Heart left ventricle (tissue), 16 donors: ENCODE measurements at places on chromosomes 4 and X. TPM values are rescaled to one million over a fixed set of nuclear protein-coding genes. Genes with fewer than 3 reads are reported as not detected.

PALLD gene
- total RNA-seq: 1,428 TPM

FMR1NB gene
- total RNA-seq: not detected

CBLL2 gene
- not detected for total RNA-seq

DNA sequence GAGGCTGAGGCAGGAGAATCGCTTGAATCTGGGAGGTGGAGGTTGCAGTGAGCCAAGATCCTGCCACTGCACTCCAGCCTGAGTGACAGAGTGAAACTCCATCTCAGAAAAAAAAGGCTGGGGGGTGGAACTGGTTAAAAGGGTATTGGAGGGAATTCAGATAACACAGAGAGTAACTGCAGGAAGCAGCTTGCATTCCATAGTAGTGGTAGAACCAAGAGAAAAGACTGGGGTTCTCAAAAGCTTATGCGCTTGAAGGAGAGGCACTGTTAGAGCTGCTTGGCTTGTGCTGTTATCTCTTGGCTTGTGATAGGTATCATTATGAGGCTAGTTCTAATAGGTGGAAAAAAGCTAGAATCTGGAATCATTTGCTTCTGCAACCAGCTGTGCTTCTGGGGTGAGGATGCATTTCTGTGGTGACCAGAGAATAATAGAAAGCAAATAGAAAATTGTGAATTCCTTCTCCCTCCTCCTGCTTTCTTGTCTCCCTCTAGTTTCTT, 91.2 kb upstream of the ELOVL6 start:
- no peaks in the 10 kb centered on the region for H3K27me3 ChIP-seq
- no peak for DNase-seq
- no peaks in the 10 kb centered on the region for H3K4me1 ChIP-seq
- H3K36me3 ChIP-seq: no peaks in the 10 kb centered on the region
- no peak overlapping the region for H3K27ac ChIP-seq

DIAPH2 gene
- 18.8 TPM for total RNA-seq

- no peaks in the 10 kb centered on the region for H3K27me3 ChIP-seq
- peak overlapping the region; percentile 75 for H3K27ac ChIP-seq
- peak; percentile 78 for DNase-seq
Measured at GRCh38 chr4:38062088-38062775, 102.0 kb downstream of the PTTG2 start.

GRCh38 chr4:122777846-122778673, 45.6 kb downstream of the BBS12 start:
- no peaks in the 10 kb centered on the region for H3K27me3 ChIP-seq
- no peak for DNase-seq
- no peak overlapping the region for H3K27ac ChIP-seq
- no peaks in the 10 kb centered on the region for H3K4me1 ChIP-seq
- H3K4me3 ChIP-seq: no peak overlapping the region

PLP1 gene
- 5.0 TPM for total RNA-seq

GRCh38 chrX:63560601-63561218, 209.6 kb upstream of the SPIN4 start:
- DNase-seq: peak; percentile 57
- H3K36me3 ChIP-seq: no peaks in the 10 kb centered on the region
- H3K4me3 ChIP-seq: peak overlapping the region; percentile 67
- H3K4me1 ChIP-seq: no peaks in the 10 kb centered on the region

FAM156A gene
- total RNA-seq: 8.7 TPM

DNA sequence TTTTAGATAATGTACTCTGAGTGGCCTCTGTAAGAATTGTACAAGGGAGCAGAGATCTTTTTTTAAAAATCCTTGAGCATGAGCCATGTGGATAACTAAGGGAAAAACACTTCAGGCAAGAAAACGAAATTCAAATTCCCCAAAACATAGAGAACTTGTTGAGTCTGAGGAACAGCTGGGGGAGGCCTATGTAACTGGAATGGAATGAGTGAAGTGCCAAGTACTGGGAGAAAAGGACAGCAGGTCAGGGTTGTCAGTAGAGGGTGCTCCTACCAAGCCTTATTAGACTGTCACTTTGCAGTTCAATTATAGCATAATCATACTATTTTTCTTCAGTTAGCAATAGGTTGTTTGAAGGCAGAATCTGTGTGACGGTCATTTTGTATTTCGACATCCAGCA, 135.1 kb downstream of the ARHGAP6 start:
- H3K36me3 ChIP-seq: no peaks in the 10 kb centered on the region
- no peak for DNase-seq
- no peak overlapping the region for H3K4me3 ChIP-seq
- H3K4me1 ChIP-seq: no peaks in the 10 kb centered on the region
- no peak overlapping the region for H3K27ac ChIP-seq
- peaks cover 3% of the 10 kb centered on the region for H3K27me3 ChIP-seq

GRCh38 chrX:914206-914605, 283.6 kb downstream of the SHOX start:
- DNase-seq: no peak
- no peaks in the 10 kb centered on the region for H3K27me3 ChIP-seq
- no peak overlapping the region for H3K4me3 ChIP-seq
- H3K36me3 ChIP-seq: no peaks in the 10 kb centered on the region
- H3K27ac ChIP-seq: no peak overlapping the region

DNA sequence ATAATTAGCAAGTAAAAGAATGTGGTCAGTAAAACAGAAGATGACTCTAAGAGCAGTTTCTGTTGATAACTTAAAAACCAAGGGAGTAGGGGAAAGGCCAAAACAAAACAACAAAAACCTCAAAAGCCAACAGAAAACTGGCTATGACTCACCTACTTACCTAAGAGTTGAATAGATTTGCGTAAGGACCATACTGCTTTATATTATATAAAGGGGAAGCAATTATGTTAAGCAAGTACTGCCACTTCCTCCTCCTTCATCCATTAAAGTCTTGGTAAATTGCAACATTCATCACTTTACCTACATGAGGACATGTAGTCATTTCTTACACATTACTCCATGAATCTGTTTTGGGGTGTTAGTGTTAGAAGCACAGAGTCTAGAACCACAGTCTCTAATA, 85.9 kb upstream of the FAM47A start:
- no peaks in the 10 kb centered on the region for H3K36me3 ChIP-seq
- DNase-seq: no peak
- no peak overlapping the region for H3K27ac ChIP-seq
- no peak overlapping the region for H3K4me3 ChIP-seq
- H3K27me3 ChIP-seq: no peaks in the 10 kb centered on the region

DNA sequence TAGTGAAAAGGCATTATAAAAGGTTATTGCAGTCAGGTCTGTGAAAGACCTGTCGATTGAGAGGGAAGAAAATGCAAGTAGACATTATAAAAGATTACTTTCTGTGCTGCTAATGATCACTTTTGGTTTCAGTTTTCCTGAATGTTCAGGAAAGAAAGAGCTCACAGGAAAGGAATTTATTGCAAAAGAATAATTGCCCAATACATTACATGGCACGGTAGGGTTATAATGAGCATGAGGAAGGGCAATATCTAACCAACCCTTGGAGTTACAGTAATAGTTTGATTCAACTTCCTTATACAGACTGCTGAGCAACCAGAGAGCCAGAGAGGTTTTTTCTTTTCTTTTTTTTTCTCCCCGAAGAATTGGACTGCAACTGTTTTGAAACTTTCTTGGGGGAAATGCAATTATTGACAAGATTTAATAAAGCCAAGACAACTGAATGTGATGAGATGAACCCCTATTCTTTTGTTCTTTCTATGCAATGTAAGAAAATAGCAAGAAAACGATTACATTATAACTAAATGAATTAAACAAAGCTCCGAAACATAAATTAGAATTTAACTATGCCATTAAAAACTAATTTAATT, 247.0 kb downstream of the C4orf33 start:
- no peaks in the 10 kb centered on the region for H3K27me3 ChIP-seq
- no peak overlapping the region for H3K27ac ChIP-seq
- H3K36me3 ChIP-seq: no peaks in the 10 kb centered on the region
- H3K4me1 ChIP-seq: no peaks in the 10 kb centered on the region
- no peak overlapping the region for H3K4me3 ChIP-seq

GRCh38 chr4:165627548-165627947, 245.5 kb upstream of the TLL1 start:
- H3K4me3 ChIP-seq: peak overlapping the region; percentile 25
- DNase-seq: no peak
- no peaks in the 10 kb centered on the region for H3K4me1 ChIP-seq
- no peaks in the 10 kb centered on the region for H3K27me3 ChIP-seq
- H3K27ac ChIP-seq: no peak overlapping the region

GRCh38 chr4:165457793-165458192, 79.0 kb downstream of the CPE start:
- H3K36me3 ChIP-seq: no peaks in the 10 kb centered on the region
- no peak overlapping the region for H3K27ac ChIP-seq
- no peak overlapping the region for H3K4me3 ChIP-seq
- no peak for DNase-seq
- H3K27me3 ChIP-seq: no peaks in the 10 kb centered on the region

ARR3 gene
- not detected for total RNA-seq

DNA sequence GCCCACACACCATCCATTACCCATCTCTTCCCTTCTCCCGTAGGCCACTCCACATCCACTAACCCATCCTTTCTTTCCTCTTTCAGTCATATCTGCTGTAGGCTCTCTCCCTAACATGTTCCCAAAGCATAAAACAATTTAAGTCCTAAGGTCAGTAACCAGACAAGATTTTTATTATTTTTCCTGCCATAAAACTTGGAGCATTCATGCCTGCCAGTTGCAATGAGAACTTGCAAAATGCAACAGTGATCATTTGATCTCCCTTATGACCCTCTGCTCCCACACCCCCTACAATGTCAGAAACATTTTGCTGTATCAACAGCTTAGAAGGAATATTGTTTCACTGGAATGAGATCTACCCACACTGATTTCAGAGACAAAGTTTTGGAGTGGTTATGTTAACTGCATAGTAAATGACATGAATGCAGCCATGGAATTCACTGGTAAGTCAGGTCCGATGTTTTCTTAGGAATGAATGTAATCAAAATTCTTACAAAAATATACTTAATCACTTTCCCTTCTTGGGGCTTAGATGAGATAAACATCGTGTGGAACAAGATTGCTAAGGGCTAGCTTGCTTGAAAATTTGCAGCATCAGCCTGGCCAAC, 5.7 kb downstream of the NIPAL1 start:
- H3K36me3 ChIP-seq: no peaks in the 10 kb centered on the region
- no peak for DNase-seq
- peaks cover 15% of the 10 kb centered on the region for H3K27me3 ChIP-seq
- no peak overlapping the region for H3K27ac ChIP-seq

GRCh38 chr4:76029300-76029699, 6.0 kb upstream of the CXCL10 start:
- no peak overlapping the region for H3K4me3 ChIP-seq
- H3K36me3 ChIP-seq: no peaks in the 10 kb centered on the region
- peaks cover 5% of the 10 kb centered on the region for H3K4me1 ChIP-seq
- DNase-seq: no peak

XAGE1A gene
- not detected for total RNA-seq

DNA sequence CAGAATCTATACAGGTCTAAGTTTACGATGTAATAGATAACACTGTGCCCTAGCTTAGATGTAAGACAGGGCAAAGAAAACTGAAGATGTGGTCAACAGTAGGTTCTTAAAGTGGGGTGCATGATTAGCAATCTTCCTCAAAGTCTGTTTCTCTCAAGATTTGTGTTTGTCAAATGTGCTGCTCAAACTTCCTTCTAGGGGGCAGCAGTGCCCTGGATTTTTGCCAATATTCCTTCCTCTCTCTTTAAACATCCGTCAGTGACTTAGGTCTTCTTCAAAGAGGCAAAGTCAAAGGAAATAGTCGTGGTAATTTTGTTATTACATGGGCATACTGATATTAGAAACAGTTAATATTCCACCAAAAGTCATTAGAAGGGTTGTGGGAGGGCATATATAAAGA, 4.2 kb upstream of the PDHA2 start:
- no peaks in the 10 kb centered on the region for H3K36me3 ChIP-seq
- H3K27ac ChIP-seq: no peak overlapping the region
- H3K4me1 ChIP-seq: no peaks in the 10 kb centered on the region
- H3K27me3 ChIP-seq: no peaks in the 10 kb centered on the region

SPANXB1 gene
- not detected for total RNA-seq

SPATA4 gene
- total RNA-seq: 0.64 TPM

DNA sequence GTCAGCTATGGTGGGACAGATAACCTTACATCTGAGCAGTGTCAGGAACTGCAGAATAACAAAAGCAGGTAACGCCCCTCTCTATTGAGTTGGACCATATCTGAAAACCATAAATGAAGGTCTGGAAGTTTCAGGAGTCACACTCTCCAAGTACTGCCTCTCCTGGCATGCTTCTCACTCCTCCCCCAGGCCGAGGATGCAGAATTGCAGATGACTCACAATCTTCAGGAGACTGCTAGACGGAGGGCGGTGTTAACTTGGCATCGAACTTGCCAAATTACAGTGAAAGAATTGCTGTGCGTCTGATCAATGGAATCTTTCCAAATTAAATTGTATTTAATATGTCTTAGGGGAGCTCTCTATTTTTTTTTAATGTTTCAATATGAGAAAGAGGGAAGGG, 67.1 kb upstream of the TRIM2 start:
- no peaks in the 10 kb centered on the region for H3K36me3 ChIP-seq
- DNase-seq: no peak
- H3K4me3 ChIP-seq: no peak overlapping the region
- no peaks in the 10 kb centered on the region for H3K27me3 ChIP-seq
- H3K4me1 ChIP-seq: no peaks in the 10 kb centered on the region

GRCh38 chrX:3415011-3415410, 68.6 kb upstream of the MXRA5 start:
- H3K27me3 ChIP-seq: no peaks in the 10 kb centered on the region
- no peak overlapping the region for H3K27ac ChIP-seq
- H3K4me3 ChIP-seq: no peak overlapping the region
- no peaks in the 10 kb centered on the region for H3K36me3 ChIP-seq
- DNase-seq: no peak

FDCSP gene
- total RNA-seq: not detected

DNA sequence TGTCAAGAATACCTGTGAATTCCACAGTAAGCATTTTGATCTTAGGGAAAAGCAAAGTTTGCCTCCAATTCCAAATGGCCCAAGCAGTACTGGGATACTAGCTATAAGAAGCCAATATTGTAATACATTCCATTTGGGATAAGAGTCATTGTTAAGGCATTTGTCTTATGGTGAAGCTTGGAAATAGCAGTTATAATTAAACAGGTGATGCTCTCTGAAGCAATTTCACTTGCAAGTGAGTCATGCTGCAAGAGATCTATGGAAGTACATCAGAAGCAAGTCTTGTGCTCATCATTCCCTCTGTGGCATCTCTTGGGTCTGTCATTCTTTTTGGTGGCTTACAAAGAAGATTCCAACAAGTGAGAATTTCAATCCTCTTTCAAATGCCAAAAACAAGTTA, 386.4 kb upstream of the RPS6KA3 start:
- no peak overlapping the region for H3K4me3 ChIP-seq
- no peaks in the 10 kb centered on the region for H3K27me3 ChIP-seq
- H3K27ac ChIP-seq: no peak overlapping the region
- H3K4me1 ChIP-seq: no peaks in the 10 kb centered on the region
- DNase-seq: no peak
- H3K36me3 ChIP-seq: no peaks in the 10 kb centered on the region

DNA sequence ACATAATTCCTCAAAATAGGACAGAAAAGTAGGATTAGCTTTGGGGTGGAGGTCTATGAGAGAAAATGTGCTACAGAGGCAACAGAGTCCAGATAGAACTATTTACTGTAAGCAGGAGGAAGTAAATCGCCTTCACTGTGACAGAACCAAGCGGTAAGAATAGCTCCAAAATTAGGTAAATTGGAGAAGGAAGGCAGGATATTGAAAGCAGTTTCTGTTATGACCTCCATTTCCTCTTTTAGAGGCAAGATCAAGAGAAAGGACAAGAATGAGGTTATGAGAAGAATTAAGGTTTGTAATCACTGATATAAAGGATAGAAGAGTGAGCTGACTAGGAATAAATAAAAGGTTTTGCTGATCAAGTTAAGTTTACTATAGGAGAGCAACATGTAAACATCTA, 44.1 kb upstream of the NEUROG2 start:
- H3K4me1 ChIP-seq: no peaks in the 10 kb centered on the region
- H3K36me3 ChIP-seq: no peaks in the 10 kb centered on the region
- DNase-seq: no peak
